ENCODE measurements at places on chromosomes 2 and 18.

- no peak for DNase-seq
Observed at GRCh38 chr2:10232096-10232815, 70.4 kb upstream of the HPCAL1 start.

DNA sequence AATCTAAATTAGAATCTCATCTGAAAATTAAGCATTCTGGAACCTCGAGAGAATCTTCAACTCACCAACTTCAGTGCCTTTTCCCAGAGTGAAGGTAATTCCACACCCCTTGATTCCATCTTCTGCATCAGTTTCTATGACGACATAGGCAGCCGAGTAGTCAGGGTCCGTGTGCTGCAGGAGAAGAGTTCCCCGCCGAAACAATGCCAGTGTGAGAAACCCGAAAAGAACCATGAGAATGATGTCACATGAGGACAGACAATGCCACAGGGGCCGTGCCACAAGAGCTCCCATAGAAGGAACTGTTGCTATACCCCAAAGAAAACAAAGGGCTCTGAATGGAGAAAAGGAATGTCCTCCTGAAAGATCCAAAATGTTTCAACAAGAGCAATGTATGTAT is 6.0 kb downstream of the ENOSF1 start:
- no peak for DNase-seq

GRCh38 chr2:140696449-140696848 is 1434.4 kb downstream of the LRP1B start:
- no peak for DNase-seq

DNA sequence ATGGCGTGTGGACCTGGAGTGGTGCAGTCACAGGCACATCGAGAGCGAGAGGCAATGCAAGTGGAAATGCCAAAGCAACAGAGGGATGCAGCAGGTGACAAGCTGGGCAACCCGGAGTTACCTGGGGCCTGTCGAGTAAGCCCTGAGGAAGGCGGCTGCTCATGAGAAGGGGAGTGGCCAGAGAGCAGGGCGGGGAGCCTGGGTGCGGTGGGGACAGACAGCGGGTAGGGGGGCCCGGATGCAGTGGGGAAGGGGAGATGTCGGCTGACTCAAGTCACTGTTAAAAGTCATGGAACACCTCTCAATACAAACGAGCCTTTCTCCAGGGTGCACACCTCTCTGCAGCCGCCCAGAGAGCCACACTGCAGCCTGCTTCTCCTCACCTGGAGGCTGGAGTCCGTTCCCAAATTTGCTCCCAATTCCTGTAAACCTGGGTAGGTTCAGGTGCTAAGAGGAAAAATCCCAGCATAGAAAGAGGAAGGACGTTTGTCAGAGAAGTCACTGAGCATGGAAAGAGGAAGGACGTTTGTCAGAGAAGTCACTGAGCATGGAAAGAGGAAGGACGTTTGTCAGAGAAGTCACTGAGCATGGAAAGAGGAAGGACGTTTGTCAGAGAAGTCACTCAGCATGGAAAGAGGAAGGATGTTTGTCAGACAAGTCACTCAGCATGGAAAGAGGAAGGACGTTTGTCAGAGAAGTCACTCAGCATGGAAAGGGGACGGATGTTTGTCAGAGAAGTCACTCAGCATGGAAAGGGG is 71.7 kb upstream of the TWIST2 start:
- DNase-seq = no peak

GRCh38 chr18:48835119-48835518 is 115.6 kb downstream of the SMAD7 start:
- no peak for DNase-seq
